PC-3 (cell line): ENCODE measurements at places on chromosomes 5 and 9. TPM values are rescaled to one million over a fixed set of nuclear protein-coding genes. Genes with fewer than 3 reads are reported as not detected.

- no peaks in the 10 kb centered on the region for H3K4me1 ChIP-seq
- H3K4me3 ChIP-seq, result no peak overlapping the region
- no peak overlapping the region for H3K27ac ChIP-seq
- no peak for DNase-seq
- no peaks in the 10 kb centered on the region for H3K27me3 ChIP-seq
- peaks cover 10% of the 10 kb centered on the region for H3K36me3 ChIP-seq
Observed at GRCh38 chr9:105637787-105638395, 24.4 kb upstream of the TAL2 start.

DNA sequence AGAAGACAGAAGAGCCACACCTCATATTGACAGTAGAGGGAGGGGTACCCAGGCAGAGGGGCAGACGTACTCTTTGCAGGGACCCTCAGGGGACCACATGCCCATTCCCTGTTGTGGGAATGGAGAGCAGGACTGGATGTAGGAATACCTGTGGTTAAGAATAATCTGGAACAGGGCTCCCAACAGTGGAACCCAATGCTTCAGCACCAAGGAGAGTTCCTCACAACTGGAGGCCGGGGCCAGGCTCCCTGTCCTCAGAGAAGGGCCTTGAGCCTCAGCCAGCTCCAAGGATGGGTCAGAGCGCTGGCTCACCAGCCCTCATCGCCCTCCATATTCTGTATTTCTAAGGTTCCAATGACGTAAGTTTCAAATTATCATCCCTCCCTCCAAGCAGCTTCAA, 7.4 kb upstream of the SHC3 start:
- H3K27ac ChIP-seq, result no peak overlapping the region
- no peaks in the 10 kb centered on the region for H3K4me1 ChIP-seq
- peak; percentile 11 for DNase-seq
- H3K4me3 ChIP-seq, result no peak overlapping the region
- no peaks in the 10 kb centered on the region for H3K36me3 ChIP-seq

Gene LCNL1
- total RNA-seq, result not detected in 2 replicates

DNA sequence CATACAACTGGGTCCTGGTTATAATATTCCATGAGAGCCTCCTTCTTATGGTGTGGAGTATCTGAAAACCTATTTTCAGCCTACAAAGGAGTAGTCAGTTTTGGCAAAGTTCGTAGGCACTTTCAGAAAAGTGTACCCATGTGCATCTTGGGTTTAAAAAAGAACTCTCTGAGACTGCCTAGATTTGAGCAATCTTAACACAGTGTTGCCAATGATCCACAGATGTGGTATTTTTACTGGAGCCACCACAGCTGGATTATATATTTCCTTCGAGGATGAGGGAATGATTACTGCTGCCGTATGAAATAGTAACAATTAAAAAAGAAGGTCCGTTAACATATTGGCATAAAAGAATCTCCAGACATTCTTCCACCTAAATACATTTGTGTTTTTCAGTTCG, 1.1 kb downstream of the PALM2AKAP2 start:
- no peak for DNase-seq
- no peaks in the 10 kb centered on the region for H3K27me3 ChIP-seq

Gene GARIN3
- not detected in 2 replicates for total RNA-seq

Gene CENPH
- 22.1 and 27.8 TPM in 2 replicates for total RNA-seq
